Endodermal cell (in vitro differentiated cells): ENCODE measurements at places on chromosomes 3 and 15. TPM values are rescaled to one million over a fixed set of nuclear protein-coding genes. Genes with fewer than 3 reads are reported as not detected.
A peak's percentile ranks its signal among the peaks of the same experiment; 100 is the strongest.

Gene XIRP1
- not detected in 3 replicates for total RNA-seq

- no peak for DNase-seq
Measured at GRCh38 chr3:160616716-160617115, 51.3 kb upstream of the KPNA4 start.

GRCh38 chr3:133487920-133488540, 85.5 kb upstream of the CDV3 start:
- peak; percentile 76 for DNase-seq

DNA sequence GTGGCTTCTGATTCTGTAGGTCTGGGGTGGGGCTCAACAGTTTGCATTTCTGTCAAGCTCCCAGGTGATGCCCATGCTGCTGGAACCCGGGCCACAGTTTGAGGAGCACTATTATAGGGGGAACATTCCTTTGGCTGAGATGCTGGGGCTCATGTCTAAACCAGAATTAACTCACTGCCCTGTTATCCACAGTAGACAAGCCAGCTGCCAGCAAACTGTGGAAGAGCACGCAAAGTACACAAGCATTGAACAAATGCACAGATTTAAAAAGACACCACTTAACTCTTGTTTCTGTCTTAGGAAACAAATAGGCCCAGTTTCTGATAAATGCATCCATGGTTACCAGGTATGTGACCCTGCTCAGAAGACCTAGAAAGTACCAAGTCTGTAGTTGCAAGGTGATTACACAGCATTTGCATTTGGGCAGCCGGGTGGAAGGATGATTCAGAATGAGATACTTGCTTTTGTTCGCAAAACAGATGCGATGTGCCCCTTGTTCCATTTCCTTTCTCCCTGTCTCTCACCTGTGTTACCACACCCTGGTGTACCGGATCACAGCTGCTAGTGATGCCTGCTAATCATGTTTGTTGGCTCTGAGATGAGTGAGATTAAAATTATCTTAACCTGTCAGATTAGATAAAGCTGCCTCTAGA, 12.4 kb downstream of the GYG1 start:
- peak; percentile 57 for DNase-seq

DNA sequence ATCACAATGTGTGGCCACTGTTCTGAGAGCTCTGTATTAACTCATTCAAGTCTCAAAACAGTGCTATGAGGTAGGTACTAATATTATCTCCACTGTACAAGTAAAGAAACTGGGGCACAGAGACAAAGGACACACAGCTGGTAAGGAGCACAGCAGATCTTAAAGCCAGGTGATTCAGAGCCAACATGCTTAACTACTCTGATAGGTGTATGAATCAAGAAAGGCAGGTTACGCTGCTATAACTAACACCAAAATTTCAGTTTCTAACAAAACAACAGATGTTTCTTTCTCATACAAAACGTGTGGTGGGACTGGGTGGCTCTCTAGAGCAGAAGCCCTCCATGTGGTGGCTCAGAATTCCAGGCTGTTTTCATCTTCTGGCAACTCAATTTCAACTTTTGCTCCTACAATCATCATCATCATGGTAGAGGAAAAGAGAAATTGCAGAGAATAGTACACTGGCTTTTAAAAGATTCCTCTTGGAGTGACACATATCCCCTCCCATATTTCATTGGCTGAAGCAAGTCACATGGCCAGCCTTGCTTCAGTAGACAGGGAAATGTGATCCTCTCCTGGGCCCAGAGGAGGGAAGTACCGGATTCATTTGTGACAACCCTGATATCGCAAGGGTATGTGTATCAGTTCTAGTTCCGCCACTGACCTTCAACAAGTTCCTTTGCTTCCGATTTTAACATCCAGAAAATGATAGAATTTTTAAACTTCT, 126.2 kb upstream of the PTX3 start:
- DNase-seq: no peak

Gene PRR20G
- total RNA-seq: not detected in 2 replicates

DNA sequence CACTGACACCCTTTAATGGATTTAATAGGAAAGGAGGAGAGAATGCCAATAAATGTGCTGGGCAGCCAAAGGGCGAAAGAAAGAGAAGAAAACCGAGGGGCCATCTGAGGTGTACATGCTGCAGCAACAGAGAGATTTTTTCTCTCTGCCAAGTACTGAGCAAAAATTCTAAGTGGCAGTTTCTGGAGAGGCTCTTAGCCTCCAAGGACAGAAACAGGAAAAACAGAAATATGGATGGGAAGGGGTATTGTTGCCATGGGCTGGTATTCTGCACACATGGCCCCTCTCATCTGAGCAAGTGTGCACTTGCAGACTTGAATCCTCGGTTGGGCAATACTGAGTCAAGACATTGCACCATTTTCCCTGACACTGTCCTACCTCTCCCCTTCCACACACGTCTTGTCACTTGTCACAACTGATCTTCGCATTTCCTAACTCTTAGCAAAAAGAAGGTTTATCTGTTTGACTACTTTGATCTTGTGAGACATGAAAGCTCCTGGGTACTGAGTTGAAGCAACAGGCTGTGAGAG, 73.9 kb downstream of the PRICKLE2 start:
- DNase-seq: no peak

DNA sequence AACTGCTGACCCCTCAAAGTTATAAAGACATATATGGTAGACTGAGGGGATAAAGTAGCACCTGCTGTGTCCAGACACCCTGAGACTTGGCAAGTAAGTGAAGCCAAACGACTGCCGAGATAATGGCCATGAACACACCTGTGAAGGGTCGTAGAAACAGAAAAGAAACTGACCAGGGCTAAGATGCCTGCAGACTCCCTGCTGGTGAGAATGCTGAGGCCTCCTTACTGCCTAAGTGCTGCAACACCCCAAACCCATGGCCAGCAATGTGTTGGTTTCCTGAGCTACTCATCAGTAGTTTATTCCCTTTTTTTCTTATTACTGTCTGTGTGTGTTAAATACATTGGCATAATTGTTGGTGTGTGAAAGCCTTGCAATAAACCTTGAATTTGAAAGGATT, 233.8 kb downstream of the ZNF385D start:
- DNase-seq: peak; percentile 58

DNA sequence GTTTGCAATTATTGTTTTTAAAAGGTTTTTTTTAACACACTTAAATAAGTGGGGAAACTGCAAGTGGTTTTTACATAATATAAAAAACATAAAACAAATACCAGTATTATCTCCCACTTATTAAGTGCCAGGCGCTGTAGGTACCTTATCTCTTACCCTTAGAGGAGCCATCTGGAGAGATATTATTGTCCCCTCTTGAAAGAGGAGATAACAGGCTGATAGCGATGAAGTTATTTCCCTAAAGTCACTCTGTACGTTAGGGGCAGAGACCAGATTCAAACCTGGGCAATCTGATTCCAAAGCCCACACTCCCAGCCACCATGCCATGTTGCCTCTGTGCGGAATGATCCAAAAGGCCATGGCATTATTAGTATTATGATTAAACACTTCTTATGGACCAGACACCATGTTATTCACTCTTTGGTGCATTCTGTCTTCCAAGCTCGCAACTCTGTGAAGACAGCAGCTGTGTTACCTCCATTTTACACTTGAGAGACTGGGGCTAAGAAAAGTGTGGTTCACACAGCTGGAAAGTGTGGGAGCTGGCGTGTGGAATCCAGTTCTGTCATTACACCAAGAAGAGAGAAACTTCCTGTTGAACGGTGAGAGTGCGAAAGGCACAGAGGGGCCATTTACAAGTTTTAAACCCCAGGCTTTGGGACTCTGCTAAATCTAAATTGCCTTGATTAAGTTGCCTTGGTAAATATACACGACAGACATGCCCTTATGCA, 79.9 kb upstream of the MITF start:
- DNase-seq: no peak

DNA sequence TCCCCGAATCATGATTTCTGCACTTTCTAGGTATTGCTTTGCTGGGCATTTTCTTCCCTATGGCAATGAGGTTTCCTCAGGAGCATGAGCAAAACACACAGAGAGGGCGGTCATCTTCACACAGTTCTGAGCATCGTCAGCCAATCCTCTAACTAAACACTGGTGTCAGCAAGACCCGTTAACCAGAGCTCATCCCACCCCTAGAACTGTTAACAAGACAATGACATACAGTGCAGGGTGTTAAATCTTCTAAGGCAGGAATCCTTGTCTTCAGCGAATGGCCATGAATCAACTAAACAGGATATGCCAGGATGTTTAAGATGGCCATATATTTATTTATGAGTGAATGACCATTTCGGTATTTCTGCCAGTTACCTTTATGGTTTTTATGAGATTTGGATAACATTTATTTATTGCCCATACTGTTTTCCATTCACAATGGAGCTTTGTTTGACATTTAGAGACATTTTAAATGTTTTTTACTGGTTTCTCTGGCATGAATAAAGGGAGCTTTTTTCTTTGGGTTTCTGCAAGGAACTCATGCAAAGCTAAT, 411.5 kb upstream of the PROK2 start:
- DNase-seq: peak; percentile 66

Gene SPRED1
- 45.3 and 50.8 TPM in 2 replicates for total RNA-seq

Gene RNU5B-1
- total RNA-seq: 18.6 to 26.0 TPM (median 20.8 TPM) in 3 replicates

Gene MCF2L2
- total RNA-seq: 53.7 and 72.6 TPM in 2 replicates

GRCh38 chr3:179677884-179678283, 25.0 kb downstream of the USP13 start:
- DNase-seq: no peak

DNA sequence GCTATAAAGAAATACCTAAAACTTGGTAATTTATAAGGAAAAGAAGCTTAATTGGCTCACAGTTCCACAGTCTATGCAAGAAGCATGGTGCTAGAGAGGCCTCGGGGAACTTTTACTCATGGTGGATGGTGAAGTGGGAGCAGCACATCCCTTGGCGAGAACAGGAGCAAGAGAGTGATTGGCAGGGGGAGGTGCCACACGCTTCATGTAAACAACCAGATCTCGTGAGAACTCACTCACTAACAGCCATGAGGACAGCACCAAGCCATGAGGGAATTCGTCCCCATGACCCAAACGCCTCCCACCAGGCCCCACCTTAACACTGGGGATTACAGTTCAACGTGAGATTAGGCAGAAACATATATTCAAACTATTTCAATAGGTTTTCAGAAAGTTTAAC, 28.0 kb downstream of the GABRB3 start:
- DNase-seq: peak; percentile 65

DNA sequence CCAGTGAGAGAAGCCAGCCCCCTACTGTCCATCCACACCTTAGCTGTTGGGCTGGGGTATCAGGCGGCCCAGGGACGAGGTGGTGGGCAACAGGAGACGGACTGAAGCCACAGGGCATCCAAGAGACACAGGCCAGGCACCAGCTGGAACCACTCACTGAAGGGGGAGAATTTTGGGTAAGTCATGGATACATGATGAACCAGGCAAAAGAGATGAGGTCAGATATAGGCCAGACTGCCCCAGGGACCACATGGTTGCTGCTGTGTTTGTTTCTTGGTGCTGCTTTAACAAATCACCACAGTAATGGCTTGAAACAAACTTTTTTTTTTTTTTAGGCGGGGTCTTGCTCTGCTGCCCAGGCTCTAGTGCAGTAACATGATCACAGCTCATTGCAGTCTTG, 66.4 kb downstream of the SEMA5B start:
- no peak for DNase-seq

- DNase-seq: no peak
Measured at GRCh38 chr15:36186376-36186775, 393.1 kb upstream of the CDIN1 start.

GRCh38 chr3:136258199-136258598, 8.1 kb downstream of the PCCB start:
- DNase-seq: no peak

- no peak for DNase-seq
Measured at GRCh38 chr3:77222701-77223100, 182.8 kb downstream of the ROBO2 start.

Gene GLDN
- total RNA-seq: 0.45 and 0.62 TPM in 2 replicates

DNA sequence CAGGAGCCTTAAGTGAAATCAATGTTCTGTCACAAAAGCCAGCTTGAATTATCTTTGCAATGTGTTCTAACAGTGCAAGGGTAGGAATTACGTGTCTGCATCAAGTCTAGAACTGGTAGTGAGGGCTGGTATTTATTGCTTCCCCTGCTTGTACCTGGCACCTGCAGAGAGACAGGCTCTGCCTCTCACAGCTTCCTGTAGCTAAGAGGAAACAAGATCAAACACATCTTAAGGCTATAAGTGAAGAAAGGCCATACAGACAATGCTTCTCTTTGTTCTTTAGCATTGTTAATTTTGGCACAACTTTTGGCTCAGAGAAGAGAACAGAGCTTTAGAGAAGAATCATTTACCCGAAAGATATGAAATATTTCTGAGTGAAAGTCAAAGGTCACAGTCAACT, 479.9 kb downstream of the GRM7 start:
- DNase-seq: no peak

Gene SLC22A14
- not detected in 2 replicates for total RNA-seq

GRCh38 chr3:51930439-51930838, 11.3 kb downstream of the RRP9 start:
- no peak for DNase-seq

DNA sequence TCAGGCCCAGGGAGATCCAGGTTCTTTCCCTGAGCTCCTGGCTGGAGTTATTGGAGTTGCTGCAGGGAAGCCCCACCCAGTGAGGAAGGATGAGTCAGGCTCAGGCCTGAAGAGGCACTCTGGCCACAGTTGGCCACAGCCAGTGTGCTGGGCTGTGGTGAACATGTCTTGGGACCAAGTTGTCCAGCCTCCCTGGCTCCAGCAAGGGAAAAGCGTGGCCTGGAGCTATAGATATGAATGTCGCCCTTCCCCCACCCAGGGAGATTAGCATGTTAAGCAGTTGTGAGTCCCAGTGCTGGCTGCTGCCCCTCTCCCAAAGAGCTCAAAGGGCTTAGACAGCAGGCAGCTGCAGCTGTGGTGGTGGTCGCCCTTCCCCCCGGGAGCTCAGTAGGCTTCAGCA, 963.2 kb downstream of the ROBO2 start:
- DNase-seq: peak; percentile 42

- DNase-seq: peak; percentile 61
Measured at GRCh38 chr15:61084944-61085367, 144.1 kb downstream of the RORA start.

Gene C3orf70
- total RNA-seq: 3.8 to 5.0 TPM (median 4.7 TPM) in 3 replicates

Gene CYP1A1
- total RNA-seq: 0.31 TPM in 1 of 3 replicates, not detected in the others

GRCh38 chr15:71103102-71103676, 12.1 kb upstream of the THSD4 start:
- peak; percentile 67 for DNase-seq

Gene GATA2
- 1.3 and 1.6 TPM in 2 replicates for total RNA-seq

DNA sequence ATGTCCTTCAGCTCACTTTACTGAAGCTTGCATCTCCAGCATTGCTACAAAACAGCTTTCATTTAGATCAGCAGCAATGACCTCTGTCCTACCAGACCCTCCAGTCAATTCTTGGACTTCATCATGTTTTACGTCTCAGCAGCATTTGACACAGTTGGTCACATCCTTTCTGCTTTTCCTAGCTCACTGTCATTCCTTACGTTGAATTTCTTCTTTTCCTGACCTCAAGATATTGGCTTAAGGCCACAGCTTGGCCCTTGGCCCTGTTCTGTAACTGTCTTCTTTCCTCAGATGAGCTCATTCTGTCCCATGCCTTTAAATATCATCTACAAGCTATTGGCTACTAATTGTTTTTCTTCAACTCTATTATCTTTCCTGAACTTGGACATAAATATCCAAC, 576.2 kb upstream of the KCNMB2 start:
- DNase-seq: no peak

GRCh38 chr15:100224206-100225185, 117.3 kb downstream of the ADAMTS17 start:
- no peak for DNase-seq
